Activated CD4-positive, alpha-beta T cell treated with anti-CD3 and anti-CD28 coated beads, Interleukin-2, amount 50 U/mL, for 48 hours (primary cell): ENCODE measurements at places on chromosomes 3 and 15.

DNA sequence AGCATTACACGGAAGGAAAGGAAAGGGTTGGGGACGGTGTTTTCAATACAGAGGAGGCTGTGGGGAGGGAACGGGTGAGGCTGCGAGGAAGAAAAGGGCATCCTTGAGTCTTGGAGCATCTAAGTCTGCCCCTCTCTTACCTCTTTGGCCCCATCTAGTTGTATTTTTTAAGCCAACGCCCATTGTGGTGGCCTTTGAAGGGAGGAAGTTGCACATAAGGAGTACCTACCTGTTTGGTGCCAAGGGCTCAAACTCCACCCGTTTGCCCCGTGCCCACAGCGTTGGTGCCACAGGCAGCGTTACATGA, 146.1 kb upstream of the UMPS start:
- DNase-seq, result no peak

DNA sequence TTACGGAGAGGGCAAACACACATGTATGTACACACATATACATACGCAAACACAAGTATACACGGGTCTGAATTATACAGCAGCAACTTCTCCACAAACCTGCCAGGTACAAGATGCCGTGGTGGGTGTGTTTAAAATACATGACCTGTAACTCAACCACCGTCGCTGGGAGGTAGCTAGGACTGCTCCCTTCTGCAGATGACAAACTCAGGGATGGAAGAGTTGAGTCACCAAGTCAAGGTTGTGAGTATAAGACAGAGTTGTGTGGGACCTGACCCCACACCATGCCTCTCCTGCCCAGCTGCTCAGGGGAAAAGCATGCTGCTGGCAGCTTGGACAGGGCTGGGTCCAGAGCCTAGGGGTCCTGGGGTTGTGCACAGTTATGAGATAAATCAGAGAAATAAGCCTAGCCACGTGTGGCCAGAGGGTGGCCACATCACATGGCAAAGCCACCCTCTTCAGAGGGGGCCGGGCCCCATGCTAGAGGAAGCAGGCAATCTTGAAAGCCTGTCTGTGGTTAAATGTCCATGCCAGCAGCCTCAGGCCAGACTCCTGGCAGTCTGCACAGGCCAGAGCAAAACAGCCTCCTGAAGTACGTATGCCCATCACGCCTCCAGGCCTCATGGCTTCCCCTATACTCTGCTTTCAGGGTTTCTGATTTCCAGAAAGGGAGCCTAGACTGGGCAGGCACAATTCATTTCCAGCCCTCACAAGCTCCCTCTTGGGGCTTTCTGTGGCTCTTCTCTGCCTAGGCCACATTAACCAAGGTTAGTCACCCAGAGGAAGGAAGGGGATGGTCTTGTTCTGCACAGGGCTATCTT, 107.7 kb upstream of the RPL32 start:
- peak; percentile 42 for DNase-seq

DNA sequence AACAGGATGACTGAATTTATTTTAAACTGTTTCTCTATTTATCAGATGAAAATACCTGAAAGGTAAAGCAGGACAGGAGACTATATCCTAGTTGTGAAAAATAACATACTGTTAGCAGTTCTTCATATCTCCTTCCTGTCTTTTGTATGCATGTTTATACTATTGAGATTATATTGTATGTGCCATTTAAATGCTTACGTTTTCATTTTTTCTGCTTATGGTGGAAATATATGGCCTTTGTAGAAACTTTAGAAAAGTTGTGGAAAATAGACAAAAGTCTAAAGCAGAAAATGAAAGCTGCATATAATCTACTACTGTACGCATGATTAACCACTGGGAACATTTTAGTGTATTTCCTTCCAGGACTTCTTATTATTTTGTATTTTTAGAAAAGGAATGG, 2.1 kb upstream of the PPM1L start:
- no peak for DNase-seq

DNA sequence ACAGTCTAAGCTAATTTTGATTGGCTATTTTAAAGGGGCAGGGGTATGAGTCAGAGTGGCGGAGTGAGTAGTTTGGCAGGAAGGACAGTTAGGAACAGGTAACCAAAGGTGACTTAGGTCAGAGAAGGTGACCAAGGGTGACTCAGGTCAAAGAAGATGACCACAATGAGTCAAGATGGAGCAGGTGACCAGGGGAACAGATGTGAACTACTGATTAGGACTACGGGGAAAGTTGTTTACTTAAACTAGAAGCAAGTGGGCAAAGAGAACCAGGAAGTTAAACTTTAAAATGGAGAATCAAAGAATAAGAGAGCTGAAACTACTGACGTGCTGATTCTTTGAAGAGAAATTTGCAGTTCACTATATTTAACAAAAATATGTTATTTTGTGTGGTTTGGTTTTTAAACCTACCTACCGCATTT, 14.1 kb upstream of the CA12 start:
- no peak for DNase-seq

DNA sequence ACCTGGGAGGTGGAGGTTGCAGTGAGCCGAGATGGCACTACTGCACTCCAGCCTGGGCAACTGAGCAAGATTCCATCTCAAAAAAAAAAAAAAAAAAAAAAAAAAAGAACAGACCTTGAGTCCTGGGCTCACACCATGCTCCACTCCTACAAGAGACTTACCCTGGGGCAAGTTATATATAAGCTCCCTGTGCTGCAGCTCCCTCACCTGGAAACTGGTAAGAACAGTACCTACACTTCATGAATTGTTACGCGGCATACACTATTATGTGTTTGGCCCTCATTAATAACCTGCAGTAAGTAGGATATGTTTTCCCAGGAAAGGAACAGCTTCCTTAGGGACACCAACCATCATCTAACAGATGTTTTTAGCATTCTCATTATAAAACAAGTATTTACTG, 119.6 kb downstream of the FMN1 start:
- no peak for DNase-seq

- peak; percentile 68 for DNase-seq
Measured at GRCh38 chr3:32510075-32510724, 7.5 kb upstream of the CMTM6 start.

DNA sequence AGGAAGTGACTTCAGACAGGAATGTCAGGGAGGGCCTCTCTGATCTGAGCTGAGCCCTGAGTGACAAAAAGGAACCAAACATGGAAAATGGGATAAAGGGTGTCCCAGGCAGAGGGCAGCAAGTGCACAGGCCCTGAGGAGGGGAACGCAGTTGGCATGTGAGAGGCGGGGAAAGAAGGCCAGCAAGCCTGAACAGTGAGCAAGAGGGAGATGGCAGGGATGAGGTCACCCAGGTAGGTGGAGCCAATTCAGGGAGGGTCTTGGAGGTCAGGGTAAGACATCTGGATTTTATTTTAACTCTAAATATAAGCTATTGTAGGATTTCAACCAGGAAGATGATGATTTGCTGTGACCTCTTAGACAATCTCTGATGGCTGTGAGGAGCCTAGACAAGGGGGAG, 167.7 kb downstream of the LRTM1 start:
- DNase-seq, result no peak

DNA sequence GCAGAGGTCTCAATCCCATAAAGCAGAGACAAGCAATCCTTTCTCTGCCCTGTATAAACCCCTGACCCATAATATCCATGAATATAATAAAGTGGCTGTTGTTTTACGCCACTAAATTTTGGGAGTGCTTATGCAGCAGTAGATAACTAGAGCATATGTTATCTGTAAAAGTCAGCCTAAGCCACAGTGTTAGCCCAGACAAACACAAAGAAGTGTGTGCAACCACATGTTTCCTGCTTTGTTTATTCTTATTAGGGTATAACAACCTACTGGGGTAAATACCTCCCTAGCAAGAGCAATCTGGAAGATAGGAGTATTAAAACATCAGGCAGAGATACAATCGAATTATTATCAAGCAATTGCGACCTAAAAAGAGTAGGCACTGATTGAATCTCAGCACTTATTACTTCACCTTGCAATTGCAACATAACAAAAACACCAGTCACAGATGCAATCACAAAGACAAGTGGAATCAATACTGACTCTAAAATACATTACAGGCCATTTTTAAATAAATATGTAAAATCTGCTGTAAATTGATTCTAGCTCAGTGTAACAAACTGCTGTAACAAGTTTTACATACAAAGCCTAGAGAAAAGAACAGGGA, 94.6 kb upstream of the UBE2E2 start:
- DNase-seq, result no peak

- peak; percentile 66 for DNase-seq
Measured at GRCh38 chr3:186825294-186825821, 17.2 kb upstream of the ADIPOQ start.

DNA sequence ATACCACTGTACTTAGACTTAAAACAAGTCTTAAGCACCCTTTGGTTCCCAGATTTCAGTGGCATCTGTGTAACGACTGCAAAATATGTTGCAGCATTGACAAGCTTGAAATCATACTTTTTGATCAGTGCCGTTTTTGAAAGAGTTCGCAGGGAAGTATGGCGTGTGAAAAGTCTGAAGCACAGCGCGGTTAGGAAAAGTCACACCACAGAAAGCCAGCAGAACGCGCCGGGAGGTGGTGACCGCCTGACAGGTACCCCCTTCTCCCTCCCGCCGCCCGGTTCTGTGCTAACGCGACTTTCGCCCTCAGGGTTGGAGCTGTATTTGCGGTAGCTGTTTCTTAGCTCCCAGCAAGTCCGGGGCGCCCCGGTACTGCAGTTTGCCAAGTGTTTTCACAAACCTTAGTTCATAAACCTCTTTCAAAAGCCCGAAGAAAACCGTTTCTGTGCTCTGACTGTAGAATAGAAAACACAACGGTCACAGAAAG, 481 bp upstream of the CRYBG3 start:
- DNase-seq, result peak; percentile 46

DNA sequence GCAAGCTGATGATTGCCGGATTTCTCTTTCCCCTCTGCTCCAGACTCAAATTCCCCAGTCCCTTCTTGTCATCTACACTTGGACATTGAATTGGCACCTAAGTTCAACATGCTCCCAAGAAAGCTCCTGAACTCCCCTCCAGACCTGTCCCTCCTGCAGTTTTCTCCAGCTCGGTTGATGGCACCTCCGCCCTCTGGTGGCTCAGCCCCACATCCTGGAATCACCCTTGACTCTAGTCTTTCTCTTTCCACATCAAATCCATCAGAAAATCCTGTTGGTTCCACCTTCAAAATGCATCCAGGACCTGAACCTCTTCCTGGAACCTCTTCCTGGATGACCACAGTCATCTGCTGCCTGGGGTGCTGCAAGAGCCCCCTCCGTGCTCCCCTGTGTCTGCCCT, 60.1 kb downstream of the RASGRF1 start:
- DNase-seq, result no peak

DNA sequence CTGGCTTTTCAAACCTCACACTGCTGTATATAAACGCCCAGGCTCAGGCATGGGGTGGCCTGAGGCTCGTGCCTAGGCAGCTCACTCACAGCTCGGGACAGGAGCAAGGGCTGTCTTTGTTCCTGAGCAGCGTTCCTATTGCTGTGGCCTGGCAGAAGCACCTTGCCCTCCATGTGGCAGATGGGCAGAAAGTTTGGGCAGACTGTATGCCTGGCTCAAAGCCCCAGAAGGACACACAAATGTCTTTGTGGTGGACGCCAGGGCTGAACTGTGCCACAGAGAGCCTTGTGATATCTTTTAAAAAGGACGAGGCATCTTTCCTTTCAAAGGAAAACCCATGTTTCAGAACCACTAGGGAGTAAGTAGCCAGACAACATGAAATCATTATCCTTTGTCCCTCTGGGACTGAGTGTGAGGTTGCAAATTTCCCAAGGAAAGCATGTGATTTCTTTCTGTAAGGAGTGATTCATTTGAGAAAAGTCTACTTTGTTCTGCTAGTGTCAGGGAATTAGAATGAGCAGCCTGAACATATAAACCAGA, 29.3 kb upstream of the UBE2E1 start:
- no peak for DNase-seq

- DNase-seq, result no peak
Measured at GRCh38 chr3:70849911-70850699, 537.7 kb upstream of the MDFIC2 start.

GRCh38 chr15:39213385-39213840, 367.5 kb upstream of the THBS1 start:
- no peak for DNase-seq

- DNase-seq, result no peak
Measured at GRCh38 chr3:36132214-36132613, 248.1 kb upstream of the STAC start.

- no peak for DNase-seq
Measured at GRCh38 chr15:42796955-42797782, 60.2 kb upstream of the CDAN1 start.

- DNase-seq, result no peak
Measured at GRCh38 chr3:193236599-193236998, 4.4 kb upstream of the PLAAT1 start.

DNA sequence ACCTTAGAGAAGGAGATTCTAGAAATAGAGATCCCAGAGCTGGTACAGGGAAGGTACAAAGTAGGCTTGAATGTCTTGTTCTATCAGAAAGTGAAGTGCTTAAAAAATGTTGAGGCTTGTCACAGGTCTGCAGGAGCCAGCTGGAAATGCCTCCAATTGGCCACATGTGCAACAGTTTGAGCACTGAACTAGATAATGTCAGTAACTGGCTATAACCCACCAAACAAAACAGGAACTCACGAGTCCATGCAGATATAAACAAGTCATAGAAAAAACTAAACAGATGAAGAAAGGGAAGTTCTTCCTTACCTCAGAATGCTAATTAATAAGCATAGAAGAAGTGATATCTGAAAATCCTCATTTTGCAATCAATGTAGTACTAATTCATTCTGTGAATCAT, 11.9 kb upstream of the TF start:
- DNase-seq, result no peak

DNA sequence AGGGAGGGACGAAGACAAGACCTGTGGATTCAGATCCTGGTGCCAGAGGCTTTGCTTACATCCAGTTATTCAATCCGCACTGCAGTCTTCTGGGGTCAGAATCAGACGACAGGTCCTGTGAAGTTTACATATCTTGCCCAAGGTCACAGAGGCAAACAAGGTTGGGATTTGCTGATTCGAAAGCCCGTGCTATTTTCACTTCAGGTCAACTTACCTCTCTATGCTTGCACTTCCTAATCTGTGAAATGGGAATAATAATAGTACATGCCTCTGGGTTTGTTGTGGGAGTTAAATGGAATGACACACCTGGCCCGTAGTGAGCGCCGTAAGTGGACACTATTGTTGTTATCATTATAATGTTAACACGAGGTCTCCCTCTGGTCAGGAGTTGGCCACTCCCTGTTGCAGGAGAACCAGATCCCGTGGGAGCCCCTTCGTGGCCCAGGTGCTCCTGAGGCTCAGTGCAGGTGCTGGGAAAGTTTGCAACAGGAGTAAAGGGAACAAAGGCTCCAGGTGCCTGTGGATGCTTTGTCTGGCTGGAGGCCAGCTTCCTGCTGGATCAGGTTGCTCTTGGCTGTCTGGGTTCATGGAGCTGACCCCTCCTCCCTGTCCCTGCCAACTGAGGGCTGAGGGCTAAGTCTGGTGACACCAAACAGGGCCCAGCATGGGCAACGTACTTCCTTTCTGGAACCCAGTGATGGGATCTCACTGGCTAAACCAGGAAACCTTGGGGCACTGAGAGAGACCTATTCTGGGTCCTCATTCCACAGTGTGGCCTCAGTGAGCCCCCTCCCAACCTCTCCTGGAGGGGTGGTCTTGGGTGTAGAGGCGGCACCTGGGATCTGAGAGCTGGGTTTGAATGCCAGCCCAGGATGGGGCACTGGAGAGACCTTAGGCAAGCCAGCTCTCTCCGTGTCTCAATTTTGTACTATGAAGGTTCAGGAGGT, 40.1 kb upstream of the SEMA4B start:
- DNase-seq, result no peak

GRCh38 chr3:85427467-85427866, 468.7 kb downstream of the CADM2 start:
- no peak for DNase-seq
